Kidney glomerular epithelial cell (primary cell): ENCODE measurements at places on chromosomes 13 and 19.

GRCh38 chr13:21243045-21243897 lies 66.8 kb downstream of the MRPL57 start:
- no peak for DNase-seq

GRCh38 chr13:50701469-50701868 lies 142.0 kb downstream of the DLEU7 start:
- DNase-seq = no peak

DNA sequence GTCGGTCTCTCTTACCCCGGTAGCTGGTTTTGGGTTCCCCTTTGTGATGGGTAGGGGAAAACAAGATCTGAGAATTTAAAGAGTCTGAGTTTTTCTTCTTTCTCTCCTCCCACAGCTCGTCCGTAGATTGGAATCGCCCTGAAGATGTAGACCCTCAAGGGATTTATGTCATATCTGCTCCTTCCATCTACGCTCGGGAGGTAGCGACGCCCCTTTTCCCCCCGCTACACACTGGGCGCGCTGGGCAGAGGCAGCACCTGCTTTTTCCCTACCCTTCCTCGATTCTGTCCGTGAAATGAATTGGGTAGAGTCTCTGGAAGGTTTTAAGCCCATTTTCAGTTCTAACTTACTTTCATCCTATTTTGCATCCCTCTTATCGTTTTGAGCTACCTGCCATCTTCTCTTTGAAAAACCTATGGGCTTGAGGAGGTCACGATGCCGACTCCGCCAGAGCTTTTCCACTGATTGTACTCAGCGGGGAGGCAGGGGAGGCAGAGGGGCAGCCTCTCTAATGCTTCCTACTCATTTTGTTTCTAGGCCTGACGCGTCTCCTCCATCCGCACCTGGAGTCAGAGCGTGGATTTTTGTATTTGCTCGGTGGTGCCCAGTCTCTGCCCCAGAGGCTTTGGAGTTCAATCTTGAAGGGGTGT lies 7.1 kb upstream of the SELENOV start:
- no peak for DNase-seq

DNA sequence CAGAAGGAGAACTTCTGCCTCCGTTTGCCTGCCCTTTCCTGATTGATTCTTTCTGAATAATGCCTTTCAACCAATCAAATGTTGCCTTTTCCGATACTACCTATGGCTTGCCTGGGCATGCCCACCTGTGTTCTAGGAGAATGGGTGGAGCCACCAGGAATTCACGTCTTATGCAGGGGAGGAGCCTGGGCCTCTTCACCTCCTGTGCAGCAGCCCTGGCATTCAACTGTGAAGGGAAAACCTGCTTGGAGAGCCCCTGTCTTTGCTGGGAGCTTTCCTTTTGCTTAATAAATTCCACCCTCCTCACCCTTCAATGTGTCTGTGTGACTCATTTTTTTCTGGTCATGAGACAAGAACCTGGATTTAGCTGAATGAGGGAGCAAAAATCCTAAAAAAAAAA lies 730.7 kb downstream of the UQCRFS1 start:
- DNase-seq = peak; percentile 40

- no peak for DNase-seq
Observed at GRCh38 chr19:40335855-40336600, 12.2 kb downstream of the C19orf47 start.
